Skeletal muscle tissue (tissue), 5 donors: ENCODE measurements at places on chromosomes 3 and 15. TPM values are rescaled to one million over a fixed set of nuclear protein-coding genes. Genes with fewer than 3 reads are reported as not detected.

PRR20G gene
- not detected for total RNA-seq

ZBED2 gene
- total RNA-seq, result not detected

WDR93 gene
- not detected for total RNA-seq

ZDHHC19 gene
- total RNA-seq, result not detected

SCN11A gene
- total RNA-seq, result 2.6 TPM

RTP1 gene
- total RNA-seq, result not detected

POPDC2 gene
- total RNA-seq, result 13.6 TPM

SPESP1 gene
- 1.6 TPM for total RNA-seq

PARP6 gene
- total RNA-seq, result 13.0 TPM

USP13 gene
- total RNA-seq, result 26.1 TPM

C3orf20 gene
- total RNA-seq, result 0.52 TPM

ACTC1 gene
- 1,126 TPM for total RNA-seq

IL20RB gene
- 0.52 TPM for total RNA-seq

P3H2 gene
- 19.8 TPM for total RNA-seq

DGKG gene
- 2.6 TPM for total RNA-seq

NOX5 gene
- total RNA-seq, result under 0.01 TPM

DUOX1 gene
- total RNA-seq, result under 0.01 TPM

NANOGP8 gene
- not detected for total RNA-seq

P2RY12 gene
- total RNA-seq, result 0.52 TPM

CCDC66 gene
- total RNA-seq, result 54.3 TPM

IL5RA gene
- total RNA-seq, result not detected

SH3GL3 gene
- 6.3 TPM for total RNA-seq

ARL14 gene
- not detected for total RNA-seq

RNU5B-1 gene
- total RNA-seq, result not detected

ZNF770 gene
- 22.4 TPM for total RNA-seq

MST1R gene
- total RNA-seq, result 2.6 TPM

SCAANT1 gene
- not detected for total RNA-seq

RARB gene
- total RNA-seq, result 20.9 TPM

PAQR9 gene
- under 0.01 TPM for total RNA-seq

MITF gene
- total RNA-seq, result 11.0 TPM

CELSR3 gene
- total RNA-seq, result under 0.01 TPM
